ENCODE measurements at places on chromosomes 7 and 10. TPM values are rescaled to one million over a fixed set of nuclear protein-coding genes. Genes with fewer than 3 reads are reported as not detected.

The DGKB gene
- total RNA-seq = not detected

The WIPF3 gene
- total RNA-seq = 0.08 TPM

The ARHGEF5 gene
- total RNA-seq = 4.2 TPM

DNA sequence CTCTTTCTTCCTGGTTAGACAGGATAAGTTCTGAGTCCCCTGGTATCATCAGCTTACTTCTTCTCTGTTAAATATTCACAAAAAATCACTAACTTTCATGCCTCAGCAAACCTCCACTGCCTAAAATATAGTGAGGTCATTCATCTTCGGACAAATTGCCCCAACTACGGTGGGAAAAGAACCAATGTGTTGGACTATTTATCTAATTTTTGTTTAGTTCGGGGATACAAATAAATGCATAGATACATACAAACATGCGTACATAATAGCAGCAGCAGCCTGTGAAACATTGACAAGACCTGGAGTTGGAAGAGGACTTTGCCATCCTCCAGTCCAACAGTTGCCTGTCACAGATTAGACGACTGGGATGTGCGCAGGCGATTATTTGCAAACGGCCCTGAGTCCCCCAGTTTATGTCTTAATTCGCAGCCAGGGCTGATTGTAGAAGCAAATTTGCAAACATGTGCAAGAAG is 51.5 kb downstream of the EGFR start:
- DNase-seq = no peak

- no peak for DNase-seq
Measured at GRCh38 chr10:81179805-81180452, 642.2 kb downstream of the SH2D4B start.

DNA sequence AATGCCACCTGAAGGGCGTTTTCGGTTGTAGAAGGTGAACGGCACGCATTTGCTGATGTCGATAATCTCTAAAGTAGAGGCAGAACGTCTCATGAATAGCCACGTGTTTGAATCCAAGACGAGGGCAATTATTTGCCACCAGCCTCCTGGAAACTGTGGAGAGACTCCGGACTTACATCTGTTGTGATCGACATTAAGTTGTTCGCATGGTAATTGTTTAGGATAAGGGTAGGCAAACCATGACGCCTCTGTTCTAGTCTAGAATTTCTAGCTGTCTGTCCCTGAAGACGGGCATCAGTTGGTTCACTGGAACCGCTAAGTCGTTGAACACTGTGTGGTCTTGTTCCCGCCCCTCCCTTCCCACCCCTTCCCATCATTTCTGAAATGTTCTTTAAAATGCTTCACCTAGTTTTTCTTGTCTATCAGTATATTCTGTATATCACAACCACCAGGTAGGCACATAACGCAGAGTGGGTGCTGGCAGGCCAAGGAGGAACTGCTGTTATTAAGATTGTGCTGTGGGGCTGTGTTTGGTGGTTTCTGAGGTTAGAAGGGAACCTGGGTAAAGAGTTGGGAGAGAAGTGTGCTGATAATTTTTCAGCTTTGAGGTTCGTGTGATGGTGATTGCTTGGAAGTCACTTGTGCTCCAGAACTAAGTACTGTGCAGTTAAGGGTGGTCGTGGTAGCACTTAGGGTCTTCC is 1.2 kb downstream of the UBE3C start:
- no peak for DNase-seq

- no peak for DNase-seq
Measured at GRCh38 chr10:43852149-43852548, 203.5 kb upstream of the ZNF32 start.

Data from T-helper 17 cell (primary cell).